ENCODE measurements at places on chromosomes 11 and 22. TPM values are rescaled to one million over a fixed set of nuclear protein-coding genes. Genes with fewer than 3 reads are reported as not detected.

- DNase-seq: peak; percentile 58
Measured at GRCh38 chr11:26522912-26523610, 49.0 kb downstream of the MUC15 start.

GRCh38 chr22:30370641-30371230 is 13.9 kb downstream of the CCDC157 start:
- DNase-seq: no peak

GRCh38 chr22:36317658-36318271 is 64.8 kb downstream of the APOL1 start:
- DNase-seq: no peak

DNA sequence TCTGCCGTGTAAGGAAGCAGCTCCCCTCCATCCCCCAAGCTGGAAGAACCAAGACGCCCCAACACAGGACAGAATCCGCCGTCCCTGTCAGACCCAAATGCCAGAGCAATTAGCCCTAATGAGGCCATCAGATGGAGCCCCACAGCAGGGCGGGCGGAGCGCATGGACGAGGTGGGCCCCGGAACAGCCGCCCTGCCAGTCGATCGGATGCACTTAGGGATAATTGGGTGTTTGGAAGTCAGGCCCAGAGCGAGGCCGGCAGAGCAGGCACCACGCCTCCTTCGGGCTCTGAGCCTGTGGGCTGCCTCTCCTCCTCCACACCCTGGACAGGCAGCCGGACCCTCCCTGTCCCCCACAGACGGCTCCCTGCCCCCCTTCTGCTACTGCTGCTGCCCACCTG is 5.5 kb upstream of the TH start:
- no peak for DNase-seq

GRCh38 chr11:76656050-76656531 is 14.5 kb downstream of the LRRC32 start:
- DNase-seq: no peak

GRCh38 chr11:93192163-93192562 is 5.6 kb downstream of the SLC36A4 start:
- peak; percentile 69 for DNase-seq

- DNase-seq: peak; percentile 55
Measured at GRCh38 chr11:20754933-20755332, 85.5 kb downstream of the NELL1 start.

DNA sequence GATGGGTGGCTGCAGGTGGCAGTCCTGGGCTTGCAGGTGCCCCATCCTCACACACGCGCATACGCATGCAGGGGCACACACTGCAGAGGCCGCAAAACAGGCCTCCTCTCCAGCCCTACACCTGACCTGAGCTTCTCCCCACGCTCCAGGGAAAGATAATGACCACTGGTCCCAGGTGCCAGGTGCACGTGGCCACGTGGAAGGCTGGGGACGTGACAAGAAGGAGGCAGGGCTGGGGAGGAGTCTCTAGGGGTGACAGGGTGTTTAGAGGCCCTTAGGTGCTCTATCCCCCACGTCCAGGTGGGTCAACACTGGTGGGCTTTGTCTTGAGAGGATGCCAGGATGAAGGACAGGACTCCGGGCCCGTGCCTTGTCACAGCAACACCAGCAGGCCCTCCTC is 23.5 kb upstream of the CPT1A start:
- no peak for DNase-seq

GRCh38 chr11:128504486-128504885 is 82.9 kb downstream of the ETS1 start:
- DNase-seq: no peak

- peak; percentile 99 for DNase-seq
Measured at GRCh38 chr11:7986768-7987559, at the start of gene EIF3F. Gene EIF3F (plus strand): TSS chr11:7987337. CDS start chr11:7987353, 16 bp downstream.

- DNase-seq: no peak
Measured at GRCh38 chr22:38753948-38754750, 1.6 kb downstream of the SUN2 start.

GRCh38 chr11:111230122-111230465 is 15.4 kb upstream of the POU2AF2 start:
- no peak for DNase-seq

DNA sequence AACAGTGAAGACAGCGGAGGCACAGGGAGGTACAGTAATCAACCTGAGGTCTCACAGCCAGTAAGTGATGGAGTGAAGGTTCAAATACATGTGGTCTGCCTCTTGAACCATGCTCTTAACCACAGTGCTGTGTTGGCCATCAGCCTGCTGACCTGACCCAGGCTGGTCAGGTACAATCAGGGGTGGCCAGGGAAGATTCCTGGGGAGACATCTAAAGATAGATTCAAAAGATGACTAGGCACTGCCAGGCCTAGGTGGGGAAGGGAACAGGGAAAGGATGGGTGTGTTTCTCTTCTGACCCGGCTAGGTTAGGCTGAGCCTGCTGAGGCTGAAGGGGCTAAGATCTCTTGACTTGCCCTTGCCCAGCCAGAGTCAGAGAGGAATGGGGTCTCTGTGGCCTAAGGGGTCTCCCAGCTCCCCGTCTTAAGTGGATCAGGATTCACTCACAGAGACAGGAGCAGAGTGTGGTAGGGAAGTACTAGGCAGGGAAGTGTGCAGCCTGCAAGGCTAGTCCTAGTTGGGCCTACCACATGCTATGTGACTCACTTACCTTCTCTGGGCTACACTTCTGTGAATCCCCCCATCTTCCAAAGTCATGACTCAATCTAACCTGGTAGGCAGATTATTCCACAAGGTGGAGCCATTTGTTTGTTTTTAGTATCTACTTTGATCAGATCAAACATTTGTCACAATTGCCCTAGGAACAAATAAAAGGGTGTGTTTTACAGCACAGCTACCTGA is 10.4 kb upstream of the SREBF2 start:
- DNase-seq: peak; percentile 35

DNA sequence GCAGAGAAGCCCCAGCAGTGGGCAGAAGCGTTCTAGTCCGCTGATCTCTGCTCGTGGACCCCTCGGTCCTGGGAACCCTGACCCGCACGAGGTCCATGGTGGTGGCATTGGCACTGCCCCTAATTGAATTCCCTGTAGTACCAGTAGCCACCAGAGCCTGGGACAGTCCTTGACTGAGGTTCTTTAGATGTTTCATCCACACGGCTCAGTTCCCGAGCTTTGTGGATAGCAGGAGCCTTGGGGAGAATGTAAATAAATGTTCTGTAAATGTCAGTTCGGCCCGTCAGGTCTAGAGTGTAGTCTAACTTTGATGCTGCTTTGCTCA is 39.4 kb upstream of the SEPTIN5 start:
- no peak for DNase-seq

DNA sequence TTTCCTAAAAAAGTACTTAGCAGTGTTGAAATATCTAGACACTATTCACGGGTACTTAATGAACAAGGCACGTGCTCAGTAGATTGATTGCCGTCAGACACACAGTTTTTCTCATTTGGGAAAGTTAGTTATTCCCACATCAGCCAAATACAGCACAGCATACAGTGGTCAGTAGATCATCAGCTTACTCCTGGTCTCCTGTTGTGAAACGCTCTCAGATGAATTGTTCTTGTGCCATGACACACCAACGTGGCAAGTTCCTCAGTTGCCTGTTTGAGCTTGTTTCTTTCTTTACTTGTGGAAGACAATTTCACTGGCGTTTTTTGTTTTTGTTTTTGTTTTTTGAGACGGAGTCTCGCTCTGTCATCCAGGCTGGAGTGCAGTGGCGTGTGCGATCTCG is 8.6 kb downstream of the TAB1 start:
- no peak for DNase-seq

- no peak for DNase-seq
Measured at GRCh38 chr11:90220391-90220790, 2.5 kb downstream of the CHORDC1 start.

DNA sequence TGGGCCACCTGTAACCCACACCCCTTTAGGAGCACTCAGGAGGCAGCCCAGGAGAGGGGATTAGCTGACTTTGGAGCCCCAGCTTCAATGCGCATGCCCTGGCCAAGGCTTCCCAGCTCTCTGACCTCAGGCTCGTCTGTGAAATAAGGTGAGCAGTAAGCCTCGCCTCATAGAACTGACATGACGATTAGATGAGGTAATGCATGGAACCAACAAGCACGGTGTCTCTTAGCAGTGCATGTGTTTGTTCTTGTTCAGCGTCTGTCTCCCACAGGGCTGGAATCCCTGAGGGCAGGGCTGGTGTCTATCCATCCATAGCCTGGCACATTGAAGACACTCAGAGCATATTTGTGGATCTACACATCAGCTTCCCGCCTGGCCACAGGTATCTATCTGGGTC is 415.4 kb downstream of the MN1 start:
- DNase-seq: no peak

DNA sequence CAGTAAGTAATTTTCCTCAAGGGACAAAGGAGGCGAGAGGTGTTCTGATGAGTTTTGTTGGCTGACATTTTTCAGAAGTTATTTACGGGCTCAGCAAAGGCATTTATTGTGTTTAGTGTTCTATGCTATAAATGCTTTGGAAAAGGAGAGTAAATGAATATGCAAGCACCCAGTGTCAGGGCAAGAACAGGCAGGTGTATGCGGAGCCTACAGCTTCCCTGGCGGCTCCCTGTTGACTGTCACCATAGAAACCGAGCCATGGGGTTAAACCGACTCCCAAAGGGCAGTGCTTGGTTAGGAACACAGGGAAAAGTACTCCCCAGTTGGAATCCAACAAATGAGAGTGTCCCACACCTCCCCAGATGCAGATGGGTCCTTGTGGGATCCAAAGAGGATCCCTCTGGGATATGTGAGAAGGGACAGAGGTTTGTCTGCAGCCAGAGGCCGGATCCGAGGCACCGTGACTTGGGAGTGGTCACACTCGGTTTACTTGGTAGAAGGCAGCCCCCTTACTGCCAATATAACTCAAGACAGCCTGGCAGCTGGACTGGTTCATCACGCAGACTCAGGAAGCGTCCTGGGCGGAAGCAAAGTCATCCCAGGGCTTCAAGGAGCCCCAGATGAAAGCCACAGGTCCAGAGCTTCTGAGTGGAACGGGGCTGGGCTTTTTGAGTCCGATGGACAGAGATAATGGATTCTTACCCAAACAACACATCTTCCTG is 329.7 kb downstream of the CTTN start:
- peak; percentile 40 for DNase-seq

- no peak for DNase-seq
Measured at GRCh38 chr11:67033661-67034166, 10.8 kb downstream of the SYT12 start.

DNA sequence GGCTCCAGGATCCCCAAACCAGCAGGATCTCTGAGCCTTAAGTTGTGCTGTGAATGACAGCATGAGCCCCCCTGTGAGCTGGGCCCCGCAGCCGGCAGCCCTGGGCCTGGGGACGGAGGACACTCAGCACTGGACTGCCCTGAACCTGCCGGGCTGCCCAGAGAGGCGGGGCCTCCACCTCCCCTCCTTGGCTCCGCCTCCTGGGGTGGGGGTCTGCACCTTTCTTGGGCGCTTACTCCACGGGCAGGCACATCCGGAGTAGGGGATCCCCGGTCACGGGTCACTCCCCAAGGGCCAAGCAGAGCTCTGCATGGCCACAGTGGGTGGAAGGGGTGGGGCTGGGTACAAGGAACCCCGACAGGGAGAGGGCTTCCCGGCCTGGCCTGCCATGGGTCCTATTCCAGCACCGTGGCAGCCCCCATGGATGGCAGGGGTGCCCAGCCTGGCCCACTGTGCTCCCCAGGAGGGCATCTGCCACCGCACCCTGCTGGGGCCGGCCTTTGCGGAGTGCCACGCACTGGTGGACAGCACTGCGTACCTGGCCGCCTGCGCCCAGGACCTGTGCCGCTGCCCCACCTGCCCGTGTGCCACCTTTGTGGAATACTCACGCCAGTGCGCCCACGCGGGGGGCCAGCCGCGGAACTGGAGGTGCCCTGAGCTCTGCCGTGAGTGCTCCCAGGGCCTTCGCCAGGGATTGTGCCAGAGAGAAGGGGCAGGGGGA is 5.4 kb downstream of the MUC5B start:
- DNase-seq: no peak

- no peak for DNase-seq
Measured at GRCh38 chr22:27223317-27224177, 566.2 kb downstream of the MIAT start.

DNA sequence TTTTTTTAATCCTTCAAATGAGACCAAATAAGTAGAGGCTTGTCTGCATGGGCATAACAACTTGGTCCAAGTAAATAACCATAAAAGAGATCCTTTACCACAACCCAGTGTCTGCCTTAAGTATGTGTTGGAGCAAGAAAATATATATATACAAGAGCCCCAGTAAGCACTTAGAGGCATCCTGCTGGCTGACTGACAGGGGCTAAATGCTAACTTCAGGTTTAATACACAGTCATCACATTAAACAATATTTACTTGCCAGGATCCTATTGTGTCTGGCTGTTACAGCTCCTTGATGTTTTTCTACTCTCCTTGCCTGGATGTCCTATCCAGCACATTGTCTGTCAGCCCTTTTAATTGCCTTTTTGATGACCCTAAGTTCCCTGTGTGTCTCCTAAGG is 37.5 kb upstream of the MMP20 start:
- DNase-seq: no peak

DNA sequence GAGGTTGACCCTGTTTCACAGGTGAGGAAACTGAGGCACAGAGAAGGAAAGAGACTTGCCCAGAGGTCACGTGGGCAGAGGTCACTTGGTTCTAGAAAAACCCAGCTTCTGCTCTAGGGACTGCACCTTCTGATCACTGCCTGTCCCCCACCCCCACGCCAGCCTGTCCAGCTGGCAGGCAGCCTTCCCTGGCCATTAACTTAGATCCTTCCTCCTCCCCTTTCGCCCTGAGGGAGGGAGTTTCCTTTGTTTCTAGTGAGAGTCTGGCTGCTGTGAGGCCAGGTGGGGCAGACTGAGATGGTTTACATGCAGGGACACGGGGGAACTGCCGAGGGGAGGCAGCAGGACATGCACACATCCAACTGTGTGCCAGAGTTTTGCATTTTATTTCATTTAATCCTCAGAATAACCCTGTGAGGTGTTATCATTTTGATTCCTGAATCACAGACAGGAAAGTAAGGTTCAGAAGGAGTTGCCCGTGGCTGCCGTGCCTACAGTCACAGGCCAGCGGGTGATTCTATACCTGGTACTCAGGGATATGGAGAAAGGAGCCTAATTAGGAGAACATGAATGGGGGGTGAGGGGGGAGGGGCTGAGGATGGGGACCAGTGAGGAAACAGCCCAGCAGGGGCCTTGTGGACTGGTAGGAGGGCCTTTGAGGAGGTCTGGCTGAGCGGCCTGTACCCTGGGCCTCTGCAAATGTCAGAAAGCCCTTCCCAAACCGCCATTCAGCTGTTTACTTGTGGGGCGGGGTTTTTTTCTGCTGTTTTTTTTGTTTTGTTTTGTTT is 3.4 kb downstream of the FAM83F start:
- peak; percentile 70 for DNase-seq

- DNase-seq: peak; percentile 50
Measured at GRCh38 chr22:17785185-17786184, 11.2 kb upstream of the BID start.

The TMEM179B gene
- total RNA-seq: 24.5 TPM

The PNPLA3 gene
- 4.8 TPM for total RNA-seq

The TNNI2 gene
- total RNA-seq: 1.2 TPM

The OSBP2 gene
- total RNA-seq: 2.4 TPM
